NCI-H1436 (cell line): ENCODE measurements at places on chromosomes 2 and 18.

GRCh38 chr2:13006426-13006825 is 289.7 kb downstream of the TRIB2 start:
- no peak for DNase-seq

- no peak for DNase-seq
Observed at GRCh38 chr2:194301946-194302345, 1355.1 kb upstream of the SLC39A10 start.

DNA sequence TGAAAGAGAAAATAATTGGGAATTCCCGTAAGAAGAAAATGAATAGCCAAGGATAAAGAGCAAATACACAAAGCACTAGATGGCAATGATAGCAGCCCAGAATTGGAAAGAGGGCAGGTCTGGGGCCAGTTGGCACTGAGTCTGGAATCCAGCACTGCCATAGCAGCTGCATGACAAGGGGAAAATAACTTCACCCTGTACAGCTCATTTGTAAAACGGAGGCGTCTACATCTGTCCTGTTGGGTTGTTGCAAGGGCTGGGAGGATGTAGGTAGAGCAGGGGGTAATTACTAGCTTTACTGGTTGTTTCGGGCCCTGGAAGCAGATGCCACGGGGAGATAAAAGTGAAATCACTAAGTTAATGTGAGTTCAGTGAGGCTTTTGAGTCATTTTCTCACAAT is 110.0 kb upstream of the RASGRP3 start:
- no peak for DNase-seq

DNA sequence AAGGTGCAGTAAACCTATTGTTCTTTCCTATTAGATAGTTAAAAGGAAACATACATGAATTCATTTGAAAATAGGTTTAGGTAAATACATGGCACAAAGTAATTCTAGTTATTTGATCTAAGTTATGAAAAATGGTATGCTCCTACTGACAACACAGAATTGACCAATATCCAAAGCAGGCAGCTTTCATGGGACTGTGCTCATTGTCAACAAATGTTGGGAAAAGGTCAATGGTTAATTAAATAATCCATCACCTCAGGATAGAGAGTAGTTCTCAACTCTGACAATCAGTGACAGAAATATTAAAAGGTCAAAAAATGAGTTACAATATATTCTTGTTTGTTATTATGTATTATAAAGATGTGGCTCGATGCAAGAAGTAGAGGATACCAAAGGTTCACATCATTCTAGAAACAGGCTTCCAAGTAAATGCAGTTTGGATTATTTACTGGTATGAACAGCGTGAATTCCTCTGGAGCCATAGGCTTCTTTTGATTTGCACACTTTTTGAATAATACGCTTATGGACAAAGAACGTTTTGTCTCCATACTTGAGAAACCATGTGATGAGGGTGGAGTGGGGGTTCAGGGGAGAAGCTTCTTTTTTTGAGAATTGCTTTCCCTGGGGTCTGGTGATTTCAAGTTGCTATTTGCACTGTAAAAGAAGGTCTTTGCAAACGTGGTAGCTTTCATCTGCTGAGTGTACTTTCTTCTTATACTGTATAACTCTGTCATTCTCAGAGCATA is 422.0 kb upstream of the ZEB2 start:
- no peak for DNase-seq

DNA sequence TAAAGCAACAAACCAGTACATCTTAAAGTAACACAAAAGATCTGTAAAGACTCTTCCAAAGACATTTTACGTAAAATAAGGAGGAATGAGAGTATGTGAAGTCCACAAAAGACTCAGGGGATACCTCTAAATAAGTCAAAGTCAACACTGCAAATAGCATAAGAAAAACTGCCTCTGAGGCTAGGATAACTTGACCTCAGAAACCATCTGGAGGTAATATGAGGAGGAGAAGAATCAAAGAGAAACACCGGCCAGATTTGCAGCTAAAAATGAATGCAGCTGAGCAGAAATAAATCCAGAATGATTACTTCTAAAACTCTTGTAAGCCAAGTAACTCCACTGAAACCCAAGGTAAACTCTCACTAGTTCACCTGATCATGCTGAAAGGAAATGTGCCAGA is 52.2 kb upstream of the ERMN start:
- DNase-seq, result no peak

DNA sequence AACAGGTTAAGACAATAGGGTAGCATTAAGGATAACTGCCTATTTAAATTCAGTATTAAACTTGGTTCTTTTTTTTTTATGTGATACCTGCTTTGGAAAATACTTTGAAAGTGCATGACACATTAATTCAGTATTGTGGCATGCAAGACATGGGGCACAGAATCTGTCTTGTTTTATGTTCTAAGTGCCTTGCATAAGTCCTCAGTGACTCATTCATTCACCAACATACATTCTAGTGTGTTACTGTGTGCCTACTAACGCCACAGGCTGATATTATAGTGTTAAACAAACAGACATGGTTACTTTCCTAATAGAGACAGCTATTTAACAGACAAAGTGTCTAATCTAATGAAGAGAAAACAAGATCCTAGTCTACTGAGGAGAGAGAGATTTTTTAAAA is 91.7 kb downstream of the GCA start:
- DNase-seq, result no peak

GRCh38 chr2:147231607-147232006 is 613.2 kb upstream of the ACVR2A start:
- no peak for DNase-seq

DNA sequence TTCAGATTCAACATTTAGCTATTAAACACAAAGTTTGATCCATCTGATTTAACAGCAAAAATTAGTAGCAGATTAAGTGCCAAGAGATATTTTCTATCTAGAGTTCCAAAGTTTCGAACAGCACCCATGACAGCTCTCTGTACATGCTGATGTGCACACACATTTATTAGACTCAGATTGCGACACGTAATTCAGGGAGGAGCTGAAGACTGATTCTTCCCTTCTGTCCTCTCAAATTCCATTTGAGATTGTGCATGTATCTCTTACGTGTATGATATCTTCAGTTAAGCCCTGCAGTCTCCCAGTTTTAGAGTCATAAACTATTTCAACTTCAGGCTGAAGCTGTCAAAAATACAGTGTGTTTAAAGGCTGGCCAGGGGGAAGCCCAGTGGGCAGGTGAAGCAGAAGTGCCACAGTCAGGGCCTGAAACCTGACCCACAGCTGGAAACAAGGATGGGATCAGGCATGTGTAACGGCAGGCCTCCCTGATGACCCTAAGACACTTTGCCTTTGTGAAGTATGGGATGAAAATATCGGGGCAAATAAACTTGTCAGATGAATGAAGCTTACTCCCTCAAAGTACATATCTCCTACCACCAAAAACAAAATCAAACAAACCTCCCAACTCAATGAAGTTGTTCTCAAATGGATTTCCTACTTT is 30.6 kb downstream of the CYB5A start:
- DNase-seq, result no peak

- no peak for DNase-seq
Observed at GRCh38 chr18:24027156-24027827, 12.7 kb downstream of the TTC39C start.

DNA sequence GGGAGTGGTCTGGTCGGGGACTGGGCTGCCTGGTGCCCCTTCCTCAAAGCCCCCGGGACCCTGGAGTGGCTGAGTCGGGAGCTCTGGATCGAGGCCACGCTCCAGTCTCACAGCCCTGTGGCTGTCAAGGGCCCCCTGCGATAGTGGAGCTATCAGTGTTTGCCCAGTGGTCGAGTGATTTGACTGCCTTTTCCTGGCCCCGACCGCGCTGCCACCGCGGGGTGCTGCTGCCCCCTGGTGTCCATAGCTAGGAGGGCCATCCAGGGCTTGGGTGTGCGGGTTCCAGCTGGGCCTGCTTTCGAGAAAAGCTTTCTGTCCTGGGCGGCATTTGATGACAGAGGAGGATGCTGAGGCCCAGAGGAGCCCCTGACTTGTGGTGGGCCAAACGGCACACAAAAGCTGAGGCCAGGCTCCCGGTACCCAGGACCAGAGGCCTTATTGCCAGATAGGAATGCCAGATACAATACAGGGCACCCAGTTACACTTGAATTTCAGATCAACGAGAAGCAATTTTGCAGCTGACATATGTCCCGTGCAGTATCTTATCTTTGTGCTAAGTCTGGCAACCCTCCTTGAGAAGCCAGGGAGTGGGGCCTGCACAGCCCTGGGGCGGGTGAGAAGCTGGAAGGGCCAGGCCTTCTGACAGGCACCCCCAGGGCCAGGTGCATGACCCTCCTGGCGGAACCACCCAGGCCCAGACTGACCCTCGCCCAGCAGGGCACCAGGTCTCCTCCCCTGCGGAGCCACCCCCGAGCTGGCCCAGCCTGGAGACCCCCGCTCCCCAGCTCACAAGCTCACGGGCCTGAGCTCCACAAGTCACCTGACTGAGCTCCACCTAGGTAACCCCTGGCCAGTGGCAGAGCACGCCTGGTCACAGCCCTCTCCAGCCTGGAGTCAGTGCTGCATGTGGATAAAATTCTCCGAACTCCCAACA is 13.0 kb downstream of the ODC1 start:
- DNase-seq, result peak; percentile 74

DNA sequence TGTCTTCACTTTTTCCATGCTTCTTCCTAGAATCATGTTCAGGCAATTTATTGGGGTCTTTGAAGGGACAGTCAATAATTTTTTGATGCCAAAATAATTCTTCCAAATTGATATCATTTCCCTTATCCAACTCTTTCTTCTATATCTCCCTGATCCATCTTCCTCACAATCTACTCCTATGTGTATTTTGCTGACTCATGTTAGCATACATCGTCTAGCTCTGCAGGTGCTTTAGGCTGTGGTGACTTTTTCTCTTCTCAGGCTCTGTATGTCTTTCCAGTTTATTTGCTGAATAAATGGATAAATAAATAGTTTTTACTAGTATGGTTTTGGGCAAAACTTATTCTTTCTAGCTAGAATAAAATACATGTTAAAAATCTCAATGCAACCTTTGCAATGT is 1650.9 kb upstream of the TMEFF2 start:
- no peak for DNase-seq

DNA sequence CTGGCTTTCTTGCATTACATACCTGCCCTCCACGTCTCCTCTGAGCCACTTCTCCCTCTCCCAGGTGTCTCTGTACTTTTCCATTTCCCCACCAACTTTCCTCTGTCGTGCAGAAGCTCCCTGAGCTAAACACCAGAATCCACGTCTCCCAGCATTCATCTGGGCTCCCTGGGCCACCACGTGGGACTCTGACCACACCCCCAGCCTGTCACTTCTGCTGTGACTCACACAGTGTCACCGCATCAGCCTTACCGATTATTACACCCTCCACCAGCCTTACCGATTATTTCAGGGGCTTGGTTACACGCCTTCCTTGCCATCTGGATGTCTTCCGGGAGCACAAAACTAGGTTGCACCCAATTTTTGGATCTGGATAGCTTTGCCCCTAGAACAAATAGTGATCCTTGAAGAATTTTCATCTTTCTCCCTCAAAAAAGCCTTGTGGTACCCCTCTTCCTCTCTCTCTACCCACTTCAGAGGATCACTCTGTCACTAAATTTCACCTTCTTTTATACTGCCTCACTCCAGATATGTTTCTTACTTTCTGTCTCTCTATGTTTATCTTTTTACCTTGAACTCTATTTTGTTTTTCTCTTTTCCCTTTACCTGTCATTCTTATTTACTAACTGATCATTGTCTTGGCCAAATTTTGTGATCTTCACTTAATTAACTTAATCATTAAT is 136.9 kb upstream of the CAB39 start:
- no peak for DNase-seq
